T-helper 1 cell treated with Interleukin-12 subunit alpha and Interleukin-12 subunit beta and Interleukin-4 antibody, amounts not matched to agents 30 ng/mL and 1 ng/mL, for 36 hours (primary cell): ENCODE measurements at places on chromosomes 5 and 9. TPM values are rescaled to one million over a fixed set of nuclear protein-coding genes. Genes with fewer than 3 reads are reported as not detected.

Gene CTXN3
- total RNA-seq, result not detected in 2 replicates

Gene CEP72
- 22.5 and 28.4 TPM in 2 replicates for total RNA-seq

Gene ISL1
- total RNA-seq, result not detected in 2 replicates

Gene PCDHGA5
- 0.46 and 0.49 TPM in 2 replicates for total RNA-seq

Gene DAPK1
- 0.66 and 0.69 TPM in 2 replicates for total RNA-seq

Gene GTF2H2
- total RNA-seq, result 16.4 and 21.3 TPM in 2 replicates

Gene GHR
- 0.05 TPM in 1 of 2 replicates, not detected in the other for total RNA-seq

Gene EGFL7
- 0.49 and 1.0 TPM in 2 replicates for total RNA-seq
